ENCODE measurements at places on chromosomes 12 and 14.
A peak's percentile ranks its signal among the peaks of the same experiment; 100 is the strongest.

DNA sequence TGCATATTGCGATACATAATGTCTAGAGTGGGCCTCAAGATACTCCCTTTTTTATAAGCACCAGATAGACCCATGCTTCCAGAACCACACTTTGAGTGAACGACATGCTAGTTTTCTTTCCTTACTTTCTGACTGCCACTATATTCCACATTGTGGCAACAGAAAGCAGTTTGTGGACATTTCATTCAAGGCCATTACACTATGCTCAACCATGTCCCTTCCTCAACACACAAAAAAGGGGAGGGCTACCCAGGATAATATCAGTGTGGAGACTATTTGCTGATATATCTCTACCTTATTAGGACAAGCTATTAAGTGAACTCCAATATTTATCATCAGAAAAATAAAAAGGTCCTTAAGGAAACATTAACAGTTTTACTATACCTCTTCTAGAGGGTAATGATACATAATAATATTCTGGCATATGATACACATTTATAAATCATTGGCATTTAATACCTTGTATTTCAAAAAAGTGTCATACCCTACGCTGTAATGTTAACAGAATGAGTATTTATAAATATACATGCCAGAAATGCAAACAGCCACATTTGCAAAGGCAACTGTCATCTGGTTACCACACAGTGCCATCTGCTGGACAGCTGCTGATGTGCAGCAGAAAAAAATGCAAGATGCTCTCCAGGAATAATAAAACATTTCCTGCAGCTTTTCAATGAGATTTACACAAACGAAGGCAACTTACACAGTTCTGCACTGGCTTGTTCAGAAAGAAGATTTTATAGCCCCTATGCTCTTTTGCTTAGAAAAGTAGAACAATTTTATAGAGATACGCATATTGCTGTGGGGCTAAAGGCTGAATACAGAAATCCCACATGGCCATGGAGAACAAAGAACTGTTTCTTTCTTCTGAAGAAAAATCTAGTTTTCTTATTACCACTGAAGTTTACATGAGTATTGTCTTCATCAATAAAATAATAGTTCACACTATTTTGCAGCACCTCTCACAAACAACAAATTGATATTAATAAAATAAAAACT lies 182.2 kb upstream of the GRIP1 start:
- peak; percentile 66 for DNase-seq

- DNase-seq, result no peak
Observed at GRCh38 chr12:66467932-66468331, 165.6 kb downstream of the HELB start.

GRCh38 chr14:94066089-94066676 lies 14.8 kb downstream of the DDX24 start:
- DNase-seq, result no peak

DNA sequence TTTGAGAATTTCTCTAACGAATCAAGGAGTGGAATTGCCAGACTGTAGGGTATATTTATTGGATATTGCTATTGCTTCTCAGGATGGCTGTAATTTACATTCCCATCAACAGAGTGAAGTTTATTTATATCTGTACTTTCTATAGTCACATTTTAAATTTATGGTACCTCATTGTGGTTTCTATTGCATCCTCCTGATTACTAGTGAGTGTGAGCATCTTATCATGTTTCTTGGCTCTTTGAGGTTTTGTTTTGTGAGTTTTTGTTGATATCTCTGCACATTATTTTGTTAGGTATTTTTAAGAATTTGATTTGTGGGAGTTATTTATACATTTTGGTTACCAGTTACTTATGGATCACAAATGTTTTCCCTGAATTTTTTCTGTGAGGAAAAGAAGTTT lies 13.9 kb downstream of the DNM1L start:
- DNase-seq, result no peak

DNA sequence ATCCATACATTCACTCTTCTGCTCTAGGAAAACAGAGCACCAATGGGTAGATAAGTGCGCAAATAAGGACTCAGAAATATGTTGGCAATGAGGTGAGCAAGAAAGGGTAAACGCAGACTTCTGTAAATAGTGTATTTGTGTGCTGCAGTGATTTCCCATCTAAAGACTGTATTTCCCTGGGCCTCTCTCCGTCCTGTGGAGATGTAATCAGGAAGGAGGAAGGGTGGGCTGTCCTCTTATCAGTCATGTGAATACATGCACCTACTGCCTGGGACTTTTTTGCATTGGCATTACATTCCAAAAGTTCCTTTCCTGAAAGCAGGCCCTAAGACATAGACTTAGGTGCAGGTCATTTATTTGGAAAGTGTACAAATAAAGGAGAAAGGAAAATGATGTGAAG lies 114.5 kb downstream of the OTOGL start:
- DNase-seq, result no peak

DNA sequence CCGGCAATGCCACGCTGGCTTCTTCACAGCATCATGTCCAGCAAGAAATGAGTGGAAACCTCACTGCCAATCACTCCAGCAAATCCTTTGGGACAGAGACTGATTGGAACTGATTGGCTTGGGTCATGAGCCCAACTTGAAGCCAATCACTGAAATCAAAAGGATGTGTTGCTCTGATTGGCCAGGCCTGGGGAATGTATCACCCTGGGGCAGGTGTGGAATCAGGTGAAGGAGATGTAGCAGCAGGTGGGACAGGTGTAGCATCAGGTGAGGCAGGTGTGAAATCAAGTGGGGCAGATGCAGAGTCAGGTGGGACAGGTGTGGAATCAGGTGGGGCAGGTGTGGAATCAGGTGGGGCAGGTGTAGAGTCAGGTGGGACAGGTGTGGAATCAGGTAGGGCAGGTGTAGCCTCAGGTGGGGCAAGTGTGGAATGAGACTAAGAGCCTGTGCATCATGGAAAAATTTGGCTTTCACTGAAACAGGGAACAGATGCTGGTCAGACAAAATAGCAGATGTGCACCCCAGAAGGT lies 206.4 kb downstream of the SLC15A4 start:
- no peak for DNase-seq

GRCh38 chr12:127558361-127558760 lies 708.6 kb upstream of the TMEM132C start:
- DNase-seq, result no peak

- no peak for DNase-seq
Observed at GRCh38 chr12:31406345-31406744, 80.4 kb upstream of the SINHCAF start.

GRCh38 chr12:15590180-15590826 lies 198.9 kb downstream of the EPS8 start:
- DNase-seq, result peak; percentile 30

GRCh38 chr14:102080183-102081080 lies 6.4 kb downstream of the HSP90AA1 start:
- no peak for DNase-seq

GRCh38 chr14:103319422-103319821 lies 14.6 kb upstream of the EIF5 start:
- DNase-seq, result no peak

DNA sequence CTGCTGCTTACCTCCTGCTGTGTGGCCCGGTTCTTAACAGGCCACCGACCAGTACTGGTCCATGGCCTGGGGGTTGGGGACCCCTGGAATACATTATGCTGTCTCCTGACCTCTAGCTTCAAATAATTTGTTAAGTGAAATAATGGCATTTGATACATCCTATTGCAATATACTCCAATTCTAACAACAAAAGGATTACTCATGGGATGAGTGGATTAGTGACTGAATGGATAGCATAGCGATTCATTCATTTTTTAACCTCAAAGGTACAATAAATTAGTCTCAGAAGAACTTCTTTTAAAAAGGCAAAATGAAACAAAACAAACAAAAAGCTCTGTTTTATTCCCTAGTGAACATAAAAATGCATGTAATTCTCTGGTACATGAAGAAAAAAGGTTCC lies 147.9 kb upstream of the PKP2 start:
- no peak for DNase-seq

DNA sequence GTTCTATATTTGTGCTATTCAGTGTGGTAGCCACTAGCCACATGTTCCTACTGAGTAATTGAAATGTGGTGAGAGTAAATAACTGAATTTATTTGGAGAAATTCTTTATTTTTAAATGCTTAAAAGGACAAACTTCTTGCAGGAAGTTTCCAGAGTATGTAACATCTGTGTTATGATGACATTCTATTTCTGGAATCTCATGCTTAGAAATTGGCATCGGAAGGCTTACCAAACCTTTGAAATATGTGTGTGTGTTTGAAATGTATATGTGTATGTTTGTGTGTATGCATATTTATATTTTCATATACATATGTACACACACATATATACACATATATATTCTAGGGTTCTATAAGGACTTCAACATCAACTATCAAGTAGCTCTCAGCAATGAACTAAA lies 12.4 kb upstream of the WSCD2 start:
- DNase-seq, result no peak

- DNase-seq, result no peak
Observed at GRCh38 chr12:67721248-67721647, 72.7 kb downstream of the DYRK2 start.

DNA sequence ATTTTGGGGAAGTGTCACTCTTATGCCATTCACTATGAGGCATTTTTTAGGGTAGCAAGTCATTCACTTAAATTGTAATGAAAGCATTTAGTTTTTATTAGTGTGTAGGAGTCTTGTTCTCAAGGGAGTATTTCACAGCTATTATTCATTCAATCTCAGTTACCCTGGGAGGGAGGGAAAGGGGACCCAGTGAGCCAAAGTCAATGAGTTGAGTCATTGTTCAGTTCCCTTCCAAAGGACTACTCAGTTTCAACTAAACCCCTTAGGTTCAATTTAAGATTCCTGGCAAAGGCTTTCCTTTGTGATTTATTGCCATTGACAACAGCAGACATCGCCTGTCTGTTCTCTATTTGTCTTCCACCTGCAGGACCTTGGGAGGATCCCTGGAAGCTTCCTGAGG lies 29.3 kb upstream of the RASSF8 start:
- DNase-seq, result no peak

- DNase-seq, result no peak
Observed at GRCh38 chr12:83161456-83161855, 474.8 kb downstream of the TMTC2 start.

- peak; percentile 41 for DNase-seq
Observed at GRCh38 chr12:54549774-54550451, 512 bp downstream of the PDE1B start.

DNA sequence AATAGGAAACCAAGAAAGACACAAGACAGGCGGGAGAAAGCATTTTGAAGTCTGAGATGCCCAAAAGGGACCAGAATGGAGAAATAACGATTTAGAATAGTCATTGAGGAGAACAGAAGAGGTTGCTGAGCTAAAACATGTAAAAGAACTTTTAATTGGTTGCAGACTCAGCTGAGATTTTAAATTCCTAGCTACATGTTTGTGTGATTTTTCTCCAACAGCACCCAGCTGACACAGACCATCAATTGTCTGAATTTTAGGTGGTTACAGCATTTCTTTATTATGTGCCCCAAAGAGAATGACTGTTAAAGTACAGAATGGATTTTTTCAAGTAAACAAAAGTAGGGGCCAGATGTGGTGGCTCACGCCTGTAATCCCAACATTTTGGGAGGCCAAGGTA lies 50.3 kb downstream of the BAZ1A start:
- DNase-seq, result no peak

- DNase-seq, result no peak
Observed at GRCh38 chr14:105733081-105734065, 207.0 kb downstream of the TMEM121 start.

DNA sequence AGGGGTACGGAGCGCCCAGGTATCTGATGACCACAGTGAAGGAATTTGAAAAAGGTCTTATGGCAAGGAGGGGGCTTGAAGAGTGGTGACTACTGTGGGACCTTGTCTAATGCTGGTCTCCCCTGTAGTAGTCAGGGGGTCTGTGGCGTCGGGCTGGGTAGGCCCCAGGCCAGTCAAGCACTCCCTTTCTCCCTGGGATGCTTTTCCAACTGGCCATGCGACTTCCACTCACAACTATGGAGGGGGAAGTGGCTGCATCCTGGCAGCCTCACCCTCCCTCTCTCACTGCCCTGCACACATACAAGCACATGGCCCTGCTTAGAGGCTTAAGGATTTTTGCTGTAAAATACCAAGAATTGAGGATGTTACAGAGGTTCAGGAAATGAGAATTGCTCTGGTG lies 4.1 kb downstream of the TSPAN11 start:
- no peak for DNase-seq

DNA sequence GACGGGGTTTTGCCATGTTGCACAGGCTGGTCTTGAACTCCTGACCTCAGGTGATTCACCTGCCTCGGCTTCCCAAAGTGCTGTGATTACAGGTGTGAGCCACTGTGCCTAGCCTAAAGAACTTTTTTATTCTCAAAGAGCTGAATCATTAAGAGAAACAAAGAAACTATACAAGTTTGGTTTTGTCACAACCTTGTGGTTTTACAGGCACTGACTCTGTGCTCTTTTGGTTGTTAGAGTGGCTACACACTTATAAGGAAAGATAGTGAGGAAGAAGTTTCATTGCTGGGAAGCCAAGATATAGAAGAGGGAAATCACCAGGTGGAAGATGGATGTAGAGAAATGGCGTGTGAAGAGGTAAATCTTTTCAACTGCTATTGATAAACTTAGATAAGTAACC lies 10.1 kb upstream of the DNAH10 start:
- DNase-seq, result no peak

- DNase-seq, result no peak
Observed at GRCh38 chr14:51168215-51168613, 71.8 kb upstream of the TMX1 start.

GRCh38 chr12:57745485-57745881 lies 644 bp downstream of the TSPAN31 start:
- no peak for DNase-seq

Measured in stimulated activated naive CD8-positive, alpha-beta T cell treated with anti-CD3 and anti-CD28 coated beads, Interleukin-15, Interleukin-2, amounts not matched to agents 100 U/mL and 50 U/mL, for 24 hours (primary cell).